ENCODE measurements at places on chromosomes 12 and 14. TPM values are rescaled to one million over a fixed set of nuclear protein-coding genes. Genes with fewer than 3 reads are reported as not detected.

PPP1R36 gene
- total RNA-seq = not detected

PIANP gene
- total RNA-seq = not detected

STAT6 gene
- 64.3 TPM for total RNA-seq

DNA sequence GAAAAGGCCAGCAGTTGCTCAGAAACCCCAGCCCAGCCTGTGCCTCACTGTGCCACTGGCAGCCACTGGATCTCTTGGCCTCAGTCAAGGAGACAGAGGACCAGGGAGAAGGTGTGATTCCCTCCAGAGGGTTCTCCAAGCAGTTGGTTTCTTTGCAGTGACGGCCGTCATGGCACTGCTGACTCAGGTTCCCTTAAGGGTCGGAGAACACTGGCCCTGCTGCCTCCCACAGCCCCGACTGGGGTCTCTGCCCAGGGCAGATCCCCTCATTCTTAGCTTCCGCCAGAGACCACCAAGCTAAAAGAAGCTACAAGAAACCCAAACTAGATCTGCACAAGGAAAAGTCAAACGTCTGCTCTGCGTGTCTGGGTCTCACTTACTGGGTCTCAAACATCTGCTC is 16.4 kb downstream of the TSPAN11 start:
- no peak for DNase-seq

DNA sequence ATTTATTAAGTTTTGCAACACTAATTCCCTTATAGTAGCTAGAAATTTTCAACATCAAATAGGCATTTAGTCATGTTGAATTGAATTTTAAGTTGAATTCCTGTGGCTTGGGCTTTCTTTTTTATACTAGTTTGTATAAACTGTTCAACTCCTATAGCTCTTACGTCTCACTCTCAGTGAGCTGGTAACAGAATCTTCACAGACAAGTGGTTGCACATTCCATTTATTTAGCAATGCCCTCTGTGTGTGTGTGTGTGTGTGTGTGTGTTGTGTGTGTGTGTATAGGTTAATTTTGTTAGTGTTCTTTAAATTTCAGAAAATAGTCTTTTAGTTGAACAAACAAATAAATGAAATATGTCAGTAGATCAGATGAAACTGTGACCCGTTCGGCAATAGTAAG is 425.0 kb downstream of the NPAS3 start:
- no peak for DNase-seq

DNA sequence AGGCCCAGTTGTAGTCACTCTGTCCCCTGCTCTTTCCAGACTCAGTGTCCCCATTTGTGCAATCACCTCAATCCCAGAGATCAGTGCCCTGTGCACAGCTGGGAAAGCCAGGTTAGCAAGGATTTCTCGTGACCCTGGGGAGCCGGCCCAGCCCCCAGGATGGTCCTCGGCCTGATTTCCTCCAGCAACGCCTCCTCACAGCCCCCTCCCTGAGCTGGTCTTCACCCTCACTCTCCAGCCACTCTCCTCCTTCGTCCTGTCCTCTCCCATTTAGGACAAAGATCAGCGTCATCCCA is 194.8 kb upstream of the C14orf180 start:
- DNase-seq = no peak

DNA sequence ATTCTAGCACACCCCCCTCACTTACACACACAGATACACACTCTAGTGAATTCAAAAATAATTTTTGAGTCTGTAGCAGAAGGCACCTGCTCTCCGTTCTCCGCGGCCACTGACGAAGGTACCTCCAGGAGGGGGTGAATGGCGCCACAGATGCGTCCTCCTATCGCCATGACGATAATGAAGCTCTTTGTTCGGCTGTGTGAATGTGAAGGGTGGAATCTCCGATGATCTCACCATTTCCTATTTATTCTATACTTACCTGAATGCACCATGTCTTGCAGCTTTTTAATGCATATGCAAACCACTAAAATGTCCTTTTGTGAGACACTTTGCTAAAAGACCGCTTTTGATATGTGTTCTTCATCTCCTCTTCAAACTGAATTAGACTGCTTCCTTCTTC is 162.7 kb downstream of the EGLN3 start:
- DNase-seq = no peak

DNA sequence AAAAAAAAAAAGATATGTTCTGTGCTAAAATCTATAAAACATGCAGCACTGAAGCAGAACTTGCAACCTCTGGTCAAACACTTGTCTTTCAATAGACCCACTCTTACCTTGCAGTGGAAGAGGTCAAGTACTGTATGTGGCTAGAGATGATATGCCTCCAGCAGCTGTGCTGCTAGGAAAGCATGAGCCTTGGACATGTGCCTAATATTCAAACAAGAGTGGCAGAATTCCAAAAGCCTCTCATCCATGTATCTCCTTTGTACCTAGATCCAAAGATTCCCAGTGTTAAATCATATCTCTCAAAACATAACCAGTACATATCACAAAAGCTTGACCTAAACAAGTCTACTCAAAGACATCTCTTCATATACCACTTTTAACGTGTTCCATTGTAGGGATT is 105.0 kb upstream of the CPNE8 start:
- no peak for DNase-seq

- no peak for DNase-seq
Observed at GRCh38 chr12:132662901-132663755, 24.0 kb downstream of the POLE start.

DNA sequence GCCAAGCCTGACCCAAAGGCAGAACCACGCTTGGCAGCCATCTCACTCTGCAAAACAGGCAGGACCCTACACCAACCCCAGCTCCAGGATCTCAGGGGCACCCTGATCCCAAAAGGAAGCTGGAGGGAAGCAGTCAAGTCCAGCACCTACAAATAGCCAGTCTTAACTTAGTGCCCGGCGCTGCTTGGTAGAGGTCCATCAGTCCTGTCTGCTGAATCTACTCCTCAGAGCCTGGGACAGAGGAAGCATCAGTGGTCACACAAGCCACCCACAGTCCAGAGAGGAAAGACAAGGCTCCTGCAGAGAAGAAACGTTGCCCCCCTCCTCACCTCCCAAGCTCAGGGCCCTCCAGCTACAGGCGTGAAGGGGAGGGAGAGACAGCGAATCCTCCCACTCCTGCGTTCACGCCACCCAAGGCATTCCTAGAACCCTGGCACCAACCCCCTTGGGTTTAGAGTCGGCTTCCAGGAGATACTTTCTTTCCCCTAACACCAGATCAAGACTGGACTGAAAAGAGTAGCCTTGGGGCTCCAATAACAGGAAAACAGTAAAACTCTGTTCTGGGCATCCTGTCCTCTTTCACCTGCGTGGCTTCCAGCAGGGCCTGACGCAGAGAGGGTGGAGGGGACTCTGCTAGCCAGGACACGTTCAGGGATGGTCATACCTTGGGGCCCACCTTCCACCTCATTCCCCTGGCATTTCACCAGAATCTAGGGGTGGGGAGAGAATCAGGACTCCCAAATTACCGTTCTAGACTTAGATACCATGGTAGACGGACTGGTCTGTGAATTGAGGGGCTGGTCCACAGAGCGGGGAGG is 1.2 kb downstream of the PXN start:
- DNase-seq = no peak

DNA sequence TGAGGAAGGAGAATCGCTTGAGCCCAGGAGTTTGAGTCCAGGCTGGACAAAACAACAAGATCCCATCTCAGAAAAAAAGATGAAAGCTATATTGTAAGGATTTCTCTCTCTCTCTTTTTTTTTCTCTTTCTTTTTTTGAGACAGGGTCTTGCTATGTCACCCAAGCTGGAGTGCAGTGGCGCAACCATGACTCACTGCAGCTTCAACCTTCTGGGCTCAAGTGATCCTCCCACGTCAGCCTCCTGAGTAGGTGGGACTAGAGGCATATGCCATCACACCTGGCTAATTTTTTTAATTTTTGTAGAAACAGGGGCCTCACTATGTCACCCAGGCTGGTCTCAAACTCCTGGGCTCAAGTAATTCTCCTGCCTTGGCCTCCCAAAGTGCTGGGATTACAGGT is 5.8 kb upstream of the MRPL42 start:
- DNase-seq = no peak

DNA sequence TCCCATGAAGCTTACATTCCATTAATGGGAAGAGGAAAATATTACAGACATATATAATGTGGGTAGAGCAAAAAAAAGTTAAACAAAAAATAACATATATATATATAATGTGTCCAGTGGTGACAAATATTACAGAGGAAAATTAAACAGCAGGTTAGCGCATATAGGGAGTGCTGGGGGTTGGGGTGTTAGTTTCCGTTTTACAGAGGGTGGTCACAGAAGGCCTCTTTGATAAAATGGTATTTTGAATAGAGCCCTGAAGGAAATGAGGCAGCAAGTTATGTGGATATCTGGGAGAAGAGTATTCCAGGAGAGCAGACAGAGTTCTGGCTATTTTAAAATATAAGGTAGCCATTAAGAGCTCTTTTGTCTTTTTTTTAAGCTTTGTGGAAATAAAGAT is 73.2 kb downstream of the DCAF5 start:
- DNase-seq = no peak

DNA sequence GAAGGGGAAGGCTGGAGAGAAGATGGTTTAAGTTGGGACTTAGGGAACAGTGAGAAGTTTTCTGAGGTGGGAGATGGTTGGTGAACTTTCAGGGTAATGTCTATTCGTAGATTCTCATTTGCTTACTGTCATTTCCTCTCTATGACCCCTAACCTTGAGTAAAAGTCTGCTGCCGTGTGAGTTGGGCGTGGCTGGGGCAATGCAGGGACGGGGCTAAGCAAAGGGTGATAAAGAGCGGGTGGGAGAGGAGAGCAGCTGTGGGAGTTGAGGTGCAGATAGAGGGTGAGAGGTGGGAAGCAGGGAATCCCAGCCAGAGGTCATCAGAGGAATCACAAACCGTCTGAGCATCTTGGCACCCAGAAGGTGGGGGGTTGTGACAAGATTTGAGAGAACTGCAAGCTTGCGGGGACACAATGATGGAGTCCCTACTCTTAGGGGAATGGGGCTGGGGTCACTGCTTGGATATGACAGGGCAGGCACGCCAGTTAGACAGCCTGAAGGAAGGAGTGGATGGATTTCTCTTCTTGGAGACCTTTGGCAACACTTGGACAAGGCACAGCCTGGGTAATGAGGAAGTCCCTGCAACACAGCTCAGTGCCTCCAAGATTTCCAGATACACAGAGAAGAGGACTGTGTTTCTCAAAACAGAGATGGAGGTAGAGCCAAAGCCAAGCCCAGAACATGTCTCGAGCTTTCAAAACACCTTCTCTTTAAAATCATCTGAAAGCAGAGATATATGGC is 45.9 kb upstream of the CTDSP2 start:
- no peak for DNase-seq

Data from right atrium auricular region (tissue), 2 donors.